ENCODE measurements at places on chromosomes 4 and X.

DNA sequence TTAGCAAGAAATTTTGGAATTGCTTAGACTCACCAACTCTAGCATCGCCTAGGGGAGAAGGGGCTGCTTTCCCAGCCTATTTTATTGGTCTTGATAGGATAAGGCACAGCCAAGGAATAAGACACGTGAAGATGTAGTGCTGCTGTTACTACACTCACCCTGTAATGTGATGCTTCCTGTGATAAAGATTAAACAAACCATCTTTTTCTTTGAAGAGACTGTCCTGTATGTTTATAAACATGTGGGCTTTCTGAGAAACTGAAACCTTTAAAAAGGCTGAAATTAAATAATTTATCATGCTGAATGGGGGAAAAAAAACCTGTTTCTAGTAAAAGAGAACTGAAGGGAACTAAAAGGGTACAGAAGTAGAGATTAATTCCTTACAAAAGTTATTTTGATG is 13.2 kb downstream of the TAPT1 start:
- no peak for DNase-seq

DNA sequence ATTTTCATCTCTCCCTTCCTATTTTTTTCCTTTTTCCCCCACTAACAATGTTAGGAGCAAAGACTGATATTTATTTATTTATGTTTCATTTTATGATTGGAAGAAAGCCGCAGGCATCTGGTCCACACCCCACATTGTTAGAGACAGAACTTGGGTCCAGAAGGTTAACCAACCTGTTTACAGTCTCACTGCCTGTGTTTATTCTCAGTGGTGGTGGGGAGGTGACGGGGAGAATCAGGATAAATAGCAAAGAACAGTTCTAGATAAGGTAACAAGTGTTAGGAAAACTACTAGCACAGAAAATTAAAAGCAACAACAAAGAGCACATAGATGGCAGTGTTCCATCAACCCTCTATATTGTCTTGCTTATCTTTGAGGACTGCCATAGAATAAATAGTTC is 301.7 kb upstream of the DIPK2B start:
- DNase-seq: no peak

- DNase-seq: no peak
Observed at GRCh38 chr4:22502895-22503814, 12.7 kb downstream of the ADGRA3 start.

- DNase-seq: no peak
Observed at GRCh38 chr4:9976781-9977180, 44.5 kb downstream of the SLC2A9 start.

DNA sequence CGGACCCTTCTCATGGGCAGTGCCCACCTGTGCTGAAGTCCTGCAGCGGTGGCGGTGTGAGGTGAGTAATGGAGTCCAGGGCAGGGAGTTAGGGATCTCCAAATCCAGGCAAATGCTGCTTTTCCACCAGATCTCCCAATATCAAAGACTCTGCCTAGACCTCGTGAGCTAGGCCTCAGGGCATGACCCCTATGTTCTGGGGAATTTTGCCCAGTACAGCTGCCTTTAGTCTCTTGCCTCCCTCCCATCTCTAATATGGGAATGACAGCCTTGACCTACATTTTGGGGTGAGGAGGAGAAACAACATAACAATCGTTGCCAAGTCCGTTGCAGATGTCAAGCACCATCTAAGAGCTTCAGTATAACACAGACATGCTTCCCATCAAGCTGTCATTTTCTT is 7.3 kb downstream of the PAK3 start:
- no peak for DNase-seq

- no peak for DNase-seq
Observed at GRCh38 chr4:139455126-139455538, 1.2 kb downstream of the RAB33B start.

GRCh38 chrX:118448273-118448783 is 47.3 kb upstream of the DOCK11 start:
- no peak for DNase-seq

- no peak for DNase-seq
Observed at GRCh38 chr4:142697320-142697719, 148.8 kb downstream of the INPP4B start.

DNA sequence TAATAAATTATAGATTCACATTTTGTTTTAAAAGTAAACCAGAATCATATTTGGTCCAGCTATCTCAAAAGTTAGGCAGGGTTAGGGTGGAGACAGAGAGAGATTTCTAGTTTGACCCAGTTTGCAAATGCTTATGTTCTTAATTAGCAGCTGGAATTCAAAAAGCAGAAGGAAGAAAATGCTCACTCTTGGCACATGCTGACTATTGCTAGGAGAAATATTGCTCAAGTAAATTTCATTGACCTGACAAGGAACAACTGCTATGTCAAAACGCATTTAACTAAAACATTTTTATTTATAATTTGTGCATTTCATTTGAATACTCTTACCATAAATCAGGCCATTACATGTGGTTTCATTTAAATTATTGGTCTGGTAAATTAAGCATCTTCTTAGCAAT is 131.8 kb downstream of the GLRA3 start:
- DNase-seq: no peak

DNA sequence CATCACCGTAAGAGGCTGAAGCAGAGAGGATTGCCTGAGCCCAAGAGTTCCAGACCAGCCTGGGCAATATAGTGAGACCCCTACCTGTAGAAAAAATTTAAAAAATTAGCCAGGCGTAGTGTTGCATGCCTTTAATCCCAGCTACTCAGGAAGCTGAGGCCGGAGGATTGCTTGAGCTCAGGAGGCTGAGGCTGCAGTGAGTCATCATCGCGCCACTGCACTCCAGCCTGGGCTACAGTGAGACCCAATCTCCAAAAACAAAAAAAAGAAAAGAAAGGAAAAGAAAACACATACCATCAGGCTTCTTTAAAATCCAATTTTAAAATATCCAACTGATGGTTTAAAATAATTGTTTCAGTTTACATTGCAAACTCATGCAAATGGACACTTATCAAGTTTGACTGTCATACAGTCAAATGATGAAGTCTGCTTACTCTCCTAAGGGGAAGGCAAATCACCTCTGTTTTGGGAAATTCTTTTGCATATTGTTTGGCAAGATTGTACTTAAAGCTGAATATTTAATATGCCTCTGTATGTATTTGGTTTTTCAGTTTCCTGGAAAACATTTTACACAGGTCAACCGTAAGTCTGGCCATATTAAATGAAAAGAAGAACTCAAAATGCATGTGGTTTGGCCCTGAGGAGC is 23.7 kb upstream of the TENM3 start:
- DNase-seq: no peak

DNA sequence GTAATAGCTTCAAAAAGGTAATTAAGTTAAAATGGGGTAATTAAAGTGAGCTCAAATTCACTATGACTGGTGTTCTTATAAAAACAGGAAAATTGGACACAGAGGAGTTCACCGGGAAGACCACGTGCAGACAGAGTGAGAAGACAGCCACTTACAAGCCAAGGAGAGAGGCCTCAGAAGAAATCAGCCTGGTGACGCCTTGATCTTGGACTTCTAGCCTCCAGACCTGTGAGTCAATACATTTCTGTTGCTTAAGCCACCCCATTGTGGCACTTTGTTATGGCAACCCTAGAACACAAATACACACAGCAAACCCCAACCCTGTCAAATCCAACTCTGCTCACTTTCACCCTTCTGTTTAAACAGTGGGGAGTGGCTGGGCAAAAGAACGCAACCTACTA is 4.1 kb upstream of the CD38 start:
- DNase-seq: no peak

- peak; percentile 61 for DNase-seq
Observed at GRCh38 chrX:1673337-1673736, 58.5 kb downstream of the ASMT start.
